A172 (cell line): ENCODE measurements at places on chromosomes 16 and 17. TPM values are rescaled to one million over a fixed set of nuclear protein-coding genes. Genes with fewer than 3 reads are reported as not detected.
A peak's percentile ranks its signal among the peaks of the same experiment; 100 is the strongest.

MT3 gene
- not detected in 2 replicates for total RNA-seq

GRCh38 chr16:23071196-23072083, 77.8 kb downstream of the USP31 start:
- no peak for DNase-seq

DNA sequence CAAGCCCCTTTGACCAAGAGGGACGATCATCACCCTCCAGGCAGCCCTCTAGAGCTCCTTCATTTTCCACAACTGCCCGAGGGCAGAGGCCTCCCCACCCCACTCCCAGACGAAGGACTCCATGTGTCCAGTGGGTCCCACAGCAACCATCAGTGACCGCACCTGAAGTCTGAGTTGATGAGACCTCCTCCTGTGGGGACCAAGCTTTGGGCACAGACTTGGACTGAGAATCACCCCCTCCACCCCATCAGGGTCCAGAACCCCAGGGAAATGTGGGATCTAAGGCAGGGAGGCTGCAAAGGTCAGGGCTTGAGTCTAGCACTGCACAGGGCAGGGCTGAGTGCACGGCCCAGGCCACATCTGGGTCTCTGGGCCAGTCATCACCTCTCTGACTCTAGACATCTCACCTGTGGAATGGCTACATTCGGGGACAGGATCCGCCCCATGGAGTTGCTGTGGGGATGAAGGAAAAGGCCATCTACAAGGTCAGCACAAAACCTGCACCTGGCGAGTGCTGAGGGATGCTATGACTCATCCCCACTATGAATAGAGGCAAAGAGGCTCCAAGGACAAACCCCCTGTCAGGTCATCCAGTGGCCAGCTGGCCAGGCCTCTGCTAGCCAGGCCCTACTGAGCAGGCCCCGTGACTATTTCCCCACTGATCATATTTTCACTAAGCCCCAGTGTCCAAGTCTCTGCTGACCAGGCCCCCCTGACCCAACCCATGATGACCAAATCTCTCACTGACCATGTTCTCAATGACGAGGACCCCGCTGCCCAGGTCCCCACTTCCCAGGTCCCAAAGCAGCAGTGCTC, 38.4 kb downstream of the TNFRSF13B start:
- DNase-seq: peak; percentile 85

GRCh38 chr17:16072031-16072430, 72.4 kb downstream of the TTC19 start:
- DNase-seq: no peak

- DNase-seq: peak; percentile 99
Observed at GRCh38 chr17:73340093-73340596, 28.3 kb upstream of the CDC42EP4 start.

DNA sequence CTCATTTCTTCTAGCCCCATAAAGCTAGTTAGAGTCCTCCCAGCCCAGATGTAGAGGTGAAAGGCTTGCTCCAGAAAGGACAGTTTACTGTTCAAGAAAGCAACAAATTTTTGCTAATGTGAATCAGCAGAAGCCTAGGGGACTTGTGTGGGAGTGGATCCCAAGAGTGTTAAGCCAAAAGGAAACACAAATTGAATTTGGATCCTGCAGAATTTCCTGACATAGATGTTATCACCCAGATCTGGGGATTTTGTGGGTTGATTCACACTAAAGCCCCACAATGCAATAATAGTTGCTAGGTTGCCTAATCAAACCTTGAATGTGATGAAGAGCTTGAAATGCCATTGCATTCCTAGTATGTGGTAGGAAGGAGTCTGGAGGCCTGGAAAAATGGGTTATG, 135.2 kb upstream of the HS3ST3A1 start:
- DNase-seq: no peak

GRCh38 chr17:45425125-45425983, 7.3 kb downstream of the ARHGAP27 start:
- DNase-seq: peak; percentile 98

GRCh38 chr17:38918916-38919315, 6.5 kb upstream of the LASP1NB start:
- no peak for DNase-seq

DNA sequence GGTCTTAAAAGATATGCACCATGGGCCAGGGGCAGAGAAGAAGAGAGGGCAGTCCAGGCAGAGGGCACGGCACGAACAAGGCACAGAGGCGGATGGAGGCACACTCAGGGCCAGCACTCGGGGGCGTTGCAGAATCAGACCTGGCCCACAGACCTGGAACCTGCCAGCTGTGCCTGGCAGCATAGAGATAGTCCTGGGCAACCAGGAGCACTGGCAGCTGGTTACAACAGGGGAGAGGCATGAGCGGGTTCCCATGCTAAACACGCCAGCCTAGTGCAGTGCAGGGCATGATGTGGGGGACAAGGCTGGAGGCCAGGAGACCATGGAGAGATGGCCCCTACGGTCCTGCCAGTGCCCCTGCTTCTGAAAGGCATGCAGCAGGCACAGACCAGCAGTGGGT, 56.9 kb upstream of the RBFOX3 start:
- DNase-seq: no peak

- DNase-seq: no peak
Observed at GRCh38 chr17:57919918-57920317, 35.3 kb downstream of the CUEDC1 start.

DNA sequence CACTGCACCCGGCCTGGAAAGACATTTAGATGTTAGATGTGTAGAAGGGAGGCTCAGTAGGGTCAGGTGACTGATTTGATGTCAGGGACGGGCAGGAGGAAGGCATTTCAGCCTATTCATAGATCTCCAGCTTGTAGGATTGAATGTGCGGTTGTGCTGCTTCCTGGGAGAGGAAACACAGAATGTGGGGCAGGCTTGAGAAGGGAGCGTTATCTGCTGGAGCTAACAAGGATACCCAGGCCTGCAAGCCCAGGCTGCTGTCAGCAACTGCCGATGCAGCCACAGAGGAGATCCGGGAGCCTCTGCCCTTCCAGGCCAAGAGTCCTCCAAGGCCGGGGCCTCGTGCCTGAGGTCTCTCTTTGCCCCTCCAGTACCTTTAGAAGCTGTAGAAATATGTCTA, 205.6 kb downstream of the SPECC1 start:
- no peak for DNase-seq
